ENCODE measurements at places on chromosomes 5 and 9.

- no peak for DNase-seq
Observed at GRCh38 chr5:119484884-119485283, 32.6 kb downstream of the HSD17B4 start.

- DNase-seq = no peak
Observed at GRCh38 chr9:117511852-117512481, 97.1 kb upstream of the ASTN2 start.

GRCh38 chr9:72952914-72953313 lies at the start of gene ALDH1A1:
Gene ALDH1A1, minus strand, starts transcription at chr9:72953053. Its CDS starts 53 bp downstream, at chr9:72953000.
- no peak for DNase-seq

DNA sequence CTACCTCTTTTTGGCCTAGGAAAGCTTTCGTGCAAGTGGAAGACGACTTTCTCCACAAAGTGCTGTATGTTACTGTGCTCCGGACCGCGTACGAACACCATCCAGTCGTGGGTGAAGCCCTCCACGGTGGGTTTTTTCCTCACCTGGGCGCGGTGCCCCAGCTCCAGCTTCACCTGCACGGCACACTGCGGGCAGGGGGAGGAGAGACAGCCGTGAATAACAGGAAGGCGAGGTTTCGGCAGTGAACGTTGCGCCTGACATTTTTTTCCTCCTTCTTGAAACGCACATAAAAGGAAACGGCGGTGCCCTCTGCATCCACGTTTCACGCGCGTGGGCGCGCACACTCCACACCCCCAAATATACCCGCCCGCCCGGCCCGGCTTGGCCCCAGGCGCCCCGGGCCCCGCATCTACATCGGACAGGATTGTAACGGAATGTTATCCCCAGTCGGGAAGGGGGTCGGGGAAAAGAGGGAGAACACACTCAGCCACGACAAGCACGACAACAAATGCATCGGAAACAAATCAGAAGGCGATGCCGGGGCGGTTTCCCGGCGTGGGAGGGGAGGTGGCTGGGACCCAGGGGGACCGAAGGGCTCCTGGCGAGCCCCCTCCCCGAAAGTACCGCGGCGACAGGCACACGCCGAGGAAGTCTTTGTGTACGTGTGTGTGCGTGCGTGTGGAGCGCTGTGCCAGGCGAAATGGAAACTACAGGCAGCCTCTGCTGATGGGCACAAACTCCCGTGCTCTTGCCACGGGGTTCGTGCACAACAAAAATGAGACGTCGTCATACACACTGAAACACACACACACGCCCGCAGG lies 1.4 kb downstream of the MLLT3 start:
- DNase-seq = peak; percentile 82

DNA sequence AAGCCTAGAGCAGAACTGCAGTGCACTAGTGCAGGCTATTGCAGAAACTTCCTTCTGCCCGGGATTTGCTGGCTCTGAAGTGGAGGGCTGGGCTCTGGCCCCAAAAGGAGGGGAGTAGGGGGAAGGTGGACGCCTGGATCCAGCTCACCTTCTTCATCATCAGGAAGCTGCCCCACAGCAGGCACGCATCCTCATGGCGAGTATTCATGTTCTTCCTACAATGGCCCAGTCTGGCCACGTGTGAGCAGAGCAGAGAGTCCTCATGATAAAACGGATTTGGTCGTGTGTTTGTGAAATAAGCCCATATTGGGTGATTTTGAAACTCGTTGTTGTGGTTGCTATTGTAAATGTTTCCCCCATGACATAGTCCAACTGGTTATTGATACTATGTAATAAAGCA lies 8.2 kb upstream of the GLIPR2 start:
- no peak for DNase-seq
